ENCODE measurements at places on chromosomes 7 and 10.

DNA sequence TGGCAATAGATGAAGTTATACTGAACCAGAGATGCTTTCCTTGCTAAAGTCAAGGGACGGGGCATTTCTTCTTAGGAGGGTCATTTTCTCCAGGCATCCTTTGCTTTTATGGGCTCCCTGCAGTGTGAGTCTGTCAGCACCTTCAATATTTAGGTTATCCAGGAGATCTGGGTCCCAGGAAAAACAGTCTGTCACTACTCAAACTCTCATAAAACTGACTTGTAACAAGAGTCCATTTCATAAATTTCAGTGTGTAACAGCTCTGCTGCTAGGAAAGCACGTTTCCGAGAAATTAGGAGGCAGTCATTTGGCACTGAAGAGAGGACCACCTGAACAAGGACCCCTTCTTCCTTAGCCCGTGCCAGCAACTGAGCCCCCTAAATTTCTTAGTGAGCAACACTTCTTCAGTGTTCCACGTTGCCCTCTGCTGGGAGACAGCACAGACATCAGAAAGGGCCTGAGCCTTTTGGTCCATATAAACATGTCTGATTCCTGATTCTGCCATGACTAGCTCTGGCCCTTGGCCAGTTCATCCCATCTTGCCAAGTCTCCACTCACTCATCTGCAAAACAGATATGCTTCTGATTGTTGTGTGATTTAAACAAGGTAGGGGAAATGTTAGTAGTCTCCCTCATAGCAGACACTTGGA lies 7.2 kb downstream of the GCC1 start:
- no peak for DNase-seq

GRCh38 chr7:66258409-66258808 lies 53.3 kb downstream of the TPST1 start:
- no peak for DNase-seq

DNA sequence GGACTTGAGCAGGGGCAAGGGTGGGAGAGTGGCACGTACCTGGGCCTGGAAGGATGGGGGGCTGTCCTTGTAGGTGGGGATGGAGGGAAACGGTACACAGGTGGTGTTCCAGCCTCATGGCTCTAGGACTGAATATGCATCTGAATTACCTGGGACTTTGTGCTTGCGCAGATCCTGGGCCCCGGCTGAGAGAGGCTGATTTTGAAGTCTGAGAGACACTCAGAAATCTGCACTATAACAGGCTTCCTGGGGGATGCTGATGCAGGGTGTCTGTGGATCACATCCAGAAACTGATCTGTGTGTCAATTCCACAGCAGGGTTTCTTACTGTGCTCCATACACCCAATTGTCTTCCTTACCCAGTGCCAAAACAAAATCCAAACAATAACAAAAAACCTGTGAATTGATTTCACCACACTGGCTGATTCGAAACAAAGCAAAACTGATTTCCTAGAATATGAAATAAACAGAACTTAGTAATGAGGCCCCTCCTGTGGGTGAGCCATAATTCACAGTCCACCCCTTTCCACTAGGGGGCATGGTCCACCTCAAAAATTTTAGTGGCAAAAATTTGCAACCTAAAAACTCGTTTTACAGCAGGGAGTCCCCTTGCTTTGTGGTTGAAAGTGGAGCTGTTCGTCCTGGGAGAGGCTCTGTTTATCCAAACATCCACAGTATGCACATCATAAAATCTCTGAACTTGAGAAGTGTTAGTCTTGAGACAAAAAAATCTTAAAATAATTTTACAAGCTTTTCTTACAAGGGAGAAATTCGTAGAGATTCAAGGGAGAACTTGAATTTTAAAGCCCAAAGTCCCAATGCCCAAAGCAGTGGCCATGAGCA lies 32.0 kb upstream of the PLEKHA1 start:
- DNase-seq: no peak

DNA sequence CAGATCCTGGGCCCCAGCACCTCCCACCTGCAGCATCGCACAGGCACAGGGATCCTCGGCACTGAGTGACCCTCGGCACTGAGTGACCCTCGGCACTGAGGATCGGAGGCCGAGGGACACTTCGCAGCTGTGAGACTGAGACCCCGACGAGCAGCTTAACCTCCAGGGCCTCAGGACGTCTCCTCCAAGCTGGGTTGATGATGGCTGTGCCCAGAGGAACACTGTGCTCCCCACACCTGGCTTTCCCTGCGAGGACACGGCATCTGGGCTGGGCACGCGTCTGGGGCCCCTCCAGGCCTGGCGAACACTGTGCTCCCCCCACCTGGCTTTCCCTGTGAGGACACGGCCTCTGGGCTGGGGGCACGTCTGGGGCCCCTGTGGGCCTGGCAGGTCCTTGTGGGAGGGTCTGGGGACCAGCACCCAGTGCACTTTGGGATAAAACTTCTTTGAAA lies 158.3 kb upstream of the PPP2R2D start:
- DNase-seq: no peak

DNA sequence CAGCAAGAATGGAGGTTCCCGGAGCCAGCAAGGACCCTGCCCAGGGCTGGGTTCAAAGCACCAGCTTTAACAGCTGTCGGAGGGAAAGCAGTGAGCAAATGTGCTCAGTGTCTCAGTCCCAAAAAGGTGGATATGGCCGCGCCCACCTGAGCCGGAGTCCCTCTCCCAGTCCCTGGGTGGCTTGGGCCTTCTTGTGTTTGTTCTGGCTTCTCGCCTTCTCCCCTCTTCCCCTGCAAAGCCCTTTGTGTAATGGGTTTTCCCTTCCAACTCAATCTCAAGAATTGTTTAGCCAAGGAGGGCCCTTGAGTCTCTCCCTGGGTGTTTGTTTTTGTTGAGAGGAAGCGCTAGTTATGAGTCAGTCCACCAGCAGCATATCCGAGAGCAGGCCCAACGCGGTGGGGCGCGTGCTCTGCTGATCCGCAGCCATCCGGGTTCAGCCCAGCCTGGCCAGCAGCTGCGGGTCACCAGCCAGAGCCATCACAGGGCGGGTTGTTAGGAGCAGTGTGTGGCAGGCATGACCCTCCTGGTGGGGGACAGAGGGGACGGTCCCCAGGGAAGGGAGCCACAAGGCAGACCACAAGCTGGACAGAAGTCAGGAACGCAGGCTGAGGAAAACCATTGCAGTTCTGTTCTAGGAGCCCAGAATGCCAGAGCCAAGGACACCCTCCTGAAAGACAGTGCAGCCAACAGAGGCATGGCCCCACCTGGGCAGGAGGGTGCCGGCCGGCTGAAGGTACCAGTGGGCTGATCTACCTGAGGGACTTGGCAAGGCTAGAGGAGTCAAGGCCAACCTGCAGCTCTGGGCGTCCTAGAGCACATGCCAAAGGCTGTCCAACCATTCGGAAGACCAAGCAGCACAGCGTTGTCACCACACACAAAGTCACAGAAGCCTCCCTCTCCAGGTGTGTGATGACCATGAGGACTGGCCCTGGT lies 21.3 kb downstream of the CALML3 start:
- no peak for DNase-seq

DNA sequence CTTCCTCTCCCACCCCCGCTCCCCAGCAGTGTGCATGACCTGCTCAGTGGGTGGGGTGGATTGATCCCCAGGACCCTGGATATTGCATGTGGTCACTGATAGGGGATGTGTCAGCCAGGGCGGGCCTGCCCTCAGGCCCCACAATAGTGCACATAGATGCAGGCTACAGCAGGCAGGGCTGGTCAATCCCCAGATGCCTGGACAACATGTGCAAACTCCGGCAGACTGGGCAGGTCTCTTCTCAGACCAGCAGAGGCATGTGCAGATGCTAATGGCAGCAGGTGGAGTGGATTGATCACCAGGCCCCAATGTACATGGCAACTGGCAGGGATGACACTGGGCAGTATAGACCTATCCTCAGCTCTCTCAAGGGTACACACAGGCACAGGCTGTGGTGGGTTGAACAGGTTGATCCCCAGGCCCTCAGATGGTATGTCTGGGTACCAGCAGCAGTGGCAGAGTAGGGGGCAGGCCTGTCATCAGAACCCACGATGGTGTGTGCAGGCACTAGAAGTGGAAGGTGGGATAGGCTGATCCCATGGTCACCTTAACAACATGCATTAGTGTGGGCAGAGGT lies 98.6 kb downstream of the LANCL2 start:
- no peak for DNase-seq

- no peak for DNase-seq
Measured at GRCh38 chr10:28199941-28200340, 102.9 kb downstream of the MPP7 start.

DNA sequence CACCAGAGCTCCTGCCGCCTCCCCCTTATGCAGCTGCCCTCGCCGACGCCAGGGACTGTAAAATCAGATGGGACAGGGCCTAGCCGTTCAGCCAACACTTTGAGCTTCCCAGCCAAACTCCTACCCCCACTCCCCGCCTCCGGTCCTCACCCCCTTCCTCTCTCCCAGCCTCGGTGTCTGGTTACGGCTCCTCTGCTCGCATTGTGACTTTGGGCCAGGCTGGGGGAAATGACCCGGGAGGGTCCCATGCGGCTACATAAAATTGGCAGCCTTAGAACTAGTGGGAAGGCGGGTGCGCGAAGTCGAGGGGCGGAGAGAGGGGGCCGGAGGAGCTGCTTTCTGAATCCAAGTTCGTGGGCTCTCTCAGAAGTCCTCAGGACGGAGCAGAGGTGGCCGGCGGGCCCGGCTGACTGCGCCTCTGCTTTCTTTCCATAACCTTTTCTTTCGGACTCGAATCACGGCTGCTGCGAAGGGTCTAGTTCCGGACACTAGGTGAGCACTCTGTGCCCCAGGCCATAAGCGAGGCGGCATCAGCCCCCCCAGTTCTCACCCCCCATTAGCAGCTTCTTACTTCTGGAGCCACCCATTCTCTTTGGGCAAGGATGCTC lies at the start of gene KAZALD1:
Gene KAZALD1, plus strand, starts transcription at position 366 of the 608 bp plus-strand sequence. CDS start 604 bp downstream, outside the sequence.
- no peak for DNase-seq

GRCh38 chr10:46277840-46278239 lies 9.0 kb upstream of the ANTXRL start:
- DNase-seq: no peak

DNA sequence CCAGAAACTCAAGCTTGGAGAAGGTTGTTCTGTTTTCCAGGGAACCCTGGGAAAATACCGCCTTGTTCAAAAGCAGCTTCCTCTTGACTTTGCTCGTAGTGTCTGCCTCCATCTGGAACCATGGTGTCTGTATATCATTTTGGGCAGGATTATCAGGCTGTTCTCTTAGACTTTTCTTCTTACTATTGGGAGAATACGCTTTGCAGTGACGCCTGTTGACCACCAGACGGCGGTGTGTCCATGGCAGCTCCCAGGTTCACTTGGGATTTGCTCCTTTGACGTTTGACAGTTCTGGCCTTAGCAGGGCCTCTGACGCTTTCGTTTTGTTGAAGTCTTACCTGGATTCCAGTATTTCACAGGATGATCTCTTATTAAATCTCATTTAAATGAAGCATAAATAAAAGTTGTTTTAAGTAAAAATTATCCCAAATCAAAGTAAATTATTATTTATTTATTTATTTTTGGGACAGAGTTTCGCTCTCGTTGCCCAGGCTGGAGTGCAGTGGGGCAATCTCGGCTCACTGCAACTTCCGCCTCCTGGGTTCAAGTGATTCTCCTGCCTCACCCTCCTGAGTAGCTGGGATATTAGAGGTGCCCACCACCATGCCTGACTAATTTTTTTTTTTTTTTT lies 41.8 kb upstream of the GJD4 start:
- DNase-seq: peak; percentile 64

DNA sequence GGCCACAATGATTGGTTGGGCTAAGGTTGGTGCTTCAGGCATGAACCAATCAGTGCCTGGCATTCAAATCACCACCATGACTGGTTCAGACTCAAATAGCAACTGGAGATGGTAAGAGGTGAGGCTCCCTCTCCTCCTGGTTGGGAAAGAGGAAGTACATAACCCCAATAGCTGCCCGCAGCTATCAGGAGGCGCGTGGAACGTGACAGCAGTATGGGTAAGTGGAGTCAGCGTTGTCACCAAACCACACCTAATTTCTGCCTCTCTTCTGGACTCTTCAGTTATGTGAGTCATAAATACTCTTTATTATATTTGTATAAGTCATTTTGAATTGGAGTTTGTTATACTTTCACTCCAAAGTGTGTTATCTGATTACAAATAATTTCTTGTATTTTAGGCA lies 17.9 kb upstream of the ITGA8 start:
- DNase-seq: no peak

DNA sequence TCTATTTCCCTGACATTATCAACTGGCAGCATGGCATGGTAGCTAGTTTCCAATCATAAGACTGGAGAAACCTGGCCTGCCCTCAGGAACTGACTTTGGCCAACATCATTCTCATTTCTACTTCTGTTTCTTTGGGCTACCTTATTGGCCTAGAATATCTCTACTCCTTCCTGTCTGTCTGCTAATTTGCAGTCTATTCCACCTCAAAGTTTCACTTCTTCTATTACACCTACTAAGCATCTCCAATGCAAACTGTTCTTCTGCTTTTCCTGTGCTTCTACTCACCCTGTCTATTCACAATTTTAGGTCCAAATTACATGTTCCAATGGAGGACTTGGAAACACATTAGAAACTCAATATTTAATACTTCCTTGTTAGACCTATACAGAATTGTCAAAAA lies 65.6 kb downstream of the ZNF503 start:
- no peak for DNase-seq

GRCh38 chr10:49071160-49071761 lies 44.1 kb downstream of the VSTM4 start:
- DNase-seq: no peak

- DNase-seq: no peak
Measured at GRCh38 chr10:46528171-46528671, 28.2 kb downstream of the GPRIN2 start.

- no peak for DNase-seq
Measured at GRCh38 chr10:126468876-126469643, 80.8 kb upstream of the ADAM12 start.

GRCh38 chr10:102230861-102231356 lies 4.8 kb downstream of the ELOVL3 start:
- no peak for DNase-seq

- DNase-seq: no peak
Measured at GRCh38 chr10:19659920-19660655, 156.1 kb upstream of the PLXDC2 start.

DNA sequence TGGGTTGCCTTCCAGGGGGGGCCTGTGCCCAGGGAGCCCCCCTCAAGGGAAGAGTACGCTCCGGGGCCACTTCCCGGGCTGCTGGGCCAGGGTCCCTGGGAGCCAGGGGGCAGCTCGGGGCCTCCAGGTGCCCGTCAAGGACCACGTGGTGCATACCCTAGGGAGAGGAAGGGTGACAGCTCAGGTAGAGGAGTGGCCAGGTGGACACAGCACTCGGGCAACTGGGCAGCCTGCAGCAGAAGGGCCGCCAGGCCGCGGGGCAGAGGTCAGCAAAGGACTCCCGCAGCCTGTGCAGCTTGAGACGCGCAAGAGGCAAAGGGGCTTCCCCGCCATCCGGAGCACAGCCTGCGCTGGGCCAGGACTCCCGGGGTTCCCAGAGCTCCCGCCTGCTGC lies 26.4 kb downstream of the AP5Z1 start:
- peak; percentile 22 for DNase-seq

Measured in NCI-H524 (cell line).